Skin of body (tissue), 3 donors: ENCODE measurements at places on chromosomes 5 and 9. TPM values are rescaled to one million over a fixed set of nuclear protein-coding genes. Genes with fewer than 3 reads are reported as not detected.

The CDH18 gene
- total RNA-seq, result 16.5 TPM

- no peak for DNase-seq
Observed at GRCh38 chr5:76723906-76724305, 8.0 kb downstream of the F2R start.

The IFNA13 gene
- not detected for total RNA-seq

The TSSK1B gene
- total RNA-seq, result 0.10 TPM

DNA sequence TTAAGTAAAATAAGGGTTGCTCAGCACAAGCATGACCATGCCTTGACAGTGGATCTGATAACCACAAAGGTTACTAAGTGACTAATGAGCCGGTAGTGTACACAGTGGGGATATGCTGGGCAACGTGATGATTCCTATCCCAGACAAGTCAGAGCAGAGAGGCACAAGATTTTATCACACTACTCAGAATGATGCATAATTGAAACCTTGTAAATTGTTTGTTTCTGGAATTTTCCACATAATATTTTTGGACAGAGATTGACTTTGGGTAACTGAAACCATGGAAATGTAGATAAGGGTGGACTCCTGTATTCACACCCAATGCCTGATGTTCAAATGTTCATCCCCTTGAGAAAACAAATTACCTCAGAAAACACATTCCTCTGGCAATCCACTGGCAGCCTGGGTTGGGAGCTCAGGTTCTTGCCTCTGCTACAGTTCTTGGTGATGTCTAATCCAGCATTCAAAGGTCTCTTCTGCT is 16.2 kb upstream of the ERAP1 start:
- DNase-seq, result no peak

- no peak for DNase-seq
Observed at GRCh38 chr9:90641086-90641485, 1.5 kb downstream of the DIRAS2 start.

- no peak for DNase-seq
Observed at GRCh38 chr5:109448838-109449237, 39.1 kb upstream of the PJA2 start.

DNA sequence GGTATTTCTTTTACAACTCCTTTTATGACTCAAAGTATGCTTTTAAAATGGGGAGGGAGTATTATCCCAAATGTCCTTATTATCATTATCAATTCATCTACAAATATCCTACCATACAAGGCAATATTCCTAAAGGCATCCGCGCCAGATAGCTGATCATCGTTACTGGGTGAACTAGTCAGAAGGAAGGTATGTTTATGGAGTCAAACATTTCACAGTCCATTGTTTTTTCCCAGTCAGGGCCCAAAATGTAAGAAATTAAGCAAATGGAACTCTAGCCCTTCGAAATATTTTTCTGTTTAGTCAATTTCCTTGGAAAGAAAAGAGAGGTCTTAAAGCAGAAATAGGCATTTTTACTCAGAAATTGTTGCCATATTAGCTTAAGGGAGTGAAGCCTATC is 188.5 kb upstream of the CCNG1 start:
- DNase-seq, result no peak

DNA sequence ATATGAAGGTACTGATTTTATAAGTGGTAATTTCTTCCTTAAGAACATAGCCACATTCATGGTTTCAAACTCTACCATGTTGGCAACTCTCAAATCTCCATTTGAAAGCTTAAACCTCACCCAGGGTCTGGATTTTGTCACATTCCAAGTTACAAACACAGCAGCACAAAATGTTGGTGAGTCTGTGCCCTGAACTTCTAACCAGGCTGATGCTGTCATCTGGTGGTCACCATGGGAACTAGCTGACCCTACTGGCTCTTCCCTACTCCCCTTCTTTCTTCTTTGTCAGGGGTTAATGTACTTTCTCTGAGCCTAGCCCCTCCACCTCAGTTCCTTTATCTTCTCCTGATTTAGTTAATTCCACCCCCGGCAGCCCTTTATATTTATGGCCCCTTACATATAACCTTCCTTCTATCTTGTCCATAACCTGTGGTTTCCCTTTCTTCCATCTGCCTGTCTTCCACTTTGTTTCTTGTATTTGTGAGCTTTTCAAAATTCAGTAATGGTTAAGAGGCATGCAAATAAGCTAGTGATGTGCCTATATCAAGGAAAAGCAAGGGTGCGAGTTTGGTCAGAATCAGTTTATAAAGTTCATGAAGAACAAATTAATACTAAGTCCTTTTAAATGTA is 35.9 kb downstream of the TGFBR1 start:
- peak; percentile 58 for DNase-seq

The GTF3C5 gene
- 25.7 TPM for total RNA-seq

GRCh38 chr9:127124111-127124531 is 1.7 kb upstream of the ANGPTL2 start:
- DNase-seq, result no peak

- DNase-seq, result no peak
Observed at GRCh38 chr5:50963971-50964745, 297.7 kb downstream of the PARP8 start.

The KCNN2 gene
- total RNA-seq, result 3.5 TPM

DNA sequence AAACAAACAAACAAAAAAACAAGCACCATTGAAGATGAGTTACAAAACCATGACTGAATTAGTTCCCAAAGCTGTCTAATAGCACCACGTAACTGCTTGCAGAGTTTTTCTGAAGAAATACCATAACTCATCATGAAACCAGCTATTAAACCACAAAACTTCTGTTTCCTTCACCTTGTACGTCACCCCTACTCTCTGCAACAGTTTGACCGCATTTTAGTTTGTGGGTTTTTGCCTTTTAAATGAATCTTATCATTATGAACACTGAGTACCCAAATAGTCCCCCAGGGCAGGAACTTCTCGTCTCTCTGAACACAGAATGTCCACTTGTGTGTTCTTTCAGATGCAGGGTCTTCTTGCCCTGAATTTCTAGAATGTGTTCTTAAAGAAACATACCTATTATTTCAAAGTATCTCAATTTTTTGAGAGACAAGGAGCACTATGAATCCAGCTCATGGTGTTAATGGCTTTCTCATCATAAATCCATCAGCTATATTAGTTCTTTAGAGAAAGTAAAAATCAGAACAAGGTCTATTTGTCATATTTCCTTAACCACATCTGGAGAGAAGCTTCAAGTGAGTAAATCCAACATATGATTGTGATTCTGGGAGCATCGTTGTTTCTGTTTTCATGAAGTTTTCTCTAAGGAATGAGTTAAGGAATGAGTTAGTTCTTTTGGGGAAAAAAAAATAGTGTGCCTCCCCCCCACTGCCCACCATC is 210.6 kb downstream of the AUH start:
- DNase-seq, result peak; percentile 77

DNA sequence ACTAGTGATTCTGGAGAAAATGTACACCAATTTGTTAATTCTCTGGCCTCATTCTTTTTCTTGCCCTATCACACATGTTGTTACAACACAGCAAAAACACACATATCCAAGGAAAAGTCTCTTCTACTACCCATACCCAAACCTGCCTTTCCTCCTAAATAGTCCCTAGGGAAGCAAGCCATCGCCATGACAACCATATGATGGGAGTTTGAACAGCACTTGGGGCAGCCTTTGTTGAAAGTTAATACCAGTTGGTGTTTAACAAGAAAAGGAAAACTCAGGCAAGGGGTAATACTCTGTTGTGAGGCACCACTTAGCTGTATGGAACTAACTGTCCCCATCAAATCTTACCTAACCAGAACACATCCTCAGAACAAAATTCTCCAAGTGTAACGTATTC is 1.7 kb downstream of the TRPM3 start:
- no peak for DNase-seq

DNA sequence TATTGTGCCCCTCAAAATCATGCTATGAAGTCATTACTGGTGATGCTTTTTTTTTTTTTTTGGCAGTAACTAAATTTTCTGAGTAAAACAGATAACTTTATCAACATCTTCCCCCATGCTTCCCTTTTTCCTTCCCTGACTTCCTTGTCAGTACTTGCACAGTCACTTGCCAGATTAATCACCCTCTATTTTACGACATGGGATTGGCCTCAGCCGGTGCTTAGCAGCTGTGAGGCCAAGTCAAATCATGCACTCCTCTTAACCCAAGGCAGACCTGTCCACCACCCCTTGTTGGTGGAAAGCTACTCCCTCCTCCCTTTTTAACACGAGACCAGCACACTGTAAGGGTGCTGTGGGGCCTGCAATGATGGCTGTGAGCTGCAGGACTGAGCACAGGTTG is 118.0 kb upstream of the OTULINL start:
- DNase-seq, result no peak

DNA sequence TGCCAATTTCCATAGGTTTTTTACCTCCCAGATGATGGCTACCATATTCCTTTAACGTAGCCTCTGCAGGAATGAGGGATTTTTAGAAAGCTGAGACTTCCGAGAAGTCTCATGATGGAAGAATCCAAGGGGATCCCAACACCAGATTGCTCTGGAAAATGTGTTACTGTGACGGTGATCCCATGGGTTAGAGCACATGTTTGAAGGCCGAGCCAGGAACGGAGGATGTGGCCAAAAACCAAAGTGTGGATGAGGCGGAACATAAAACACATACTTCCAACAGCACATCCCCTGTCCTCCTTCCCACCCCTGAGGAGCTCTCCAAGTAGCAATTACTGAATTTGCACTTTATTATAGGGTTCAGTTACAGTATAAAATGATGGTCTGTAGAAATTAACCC is 82.6 kb downstream of the GPR21 start:
- no peak for DNase-seq

The ADCY2 gene
- 6.9 TPM for total RNA-seq

DNA sequence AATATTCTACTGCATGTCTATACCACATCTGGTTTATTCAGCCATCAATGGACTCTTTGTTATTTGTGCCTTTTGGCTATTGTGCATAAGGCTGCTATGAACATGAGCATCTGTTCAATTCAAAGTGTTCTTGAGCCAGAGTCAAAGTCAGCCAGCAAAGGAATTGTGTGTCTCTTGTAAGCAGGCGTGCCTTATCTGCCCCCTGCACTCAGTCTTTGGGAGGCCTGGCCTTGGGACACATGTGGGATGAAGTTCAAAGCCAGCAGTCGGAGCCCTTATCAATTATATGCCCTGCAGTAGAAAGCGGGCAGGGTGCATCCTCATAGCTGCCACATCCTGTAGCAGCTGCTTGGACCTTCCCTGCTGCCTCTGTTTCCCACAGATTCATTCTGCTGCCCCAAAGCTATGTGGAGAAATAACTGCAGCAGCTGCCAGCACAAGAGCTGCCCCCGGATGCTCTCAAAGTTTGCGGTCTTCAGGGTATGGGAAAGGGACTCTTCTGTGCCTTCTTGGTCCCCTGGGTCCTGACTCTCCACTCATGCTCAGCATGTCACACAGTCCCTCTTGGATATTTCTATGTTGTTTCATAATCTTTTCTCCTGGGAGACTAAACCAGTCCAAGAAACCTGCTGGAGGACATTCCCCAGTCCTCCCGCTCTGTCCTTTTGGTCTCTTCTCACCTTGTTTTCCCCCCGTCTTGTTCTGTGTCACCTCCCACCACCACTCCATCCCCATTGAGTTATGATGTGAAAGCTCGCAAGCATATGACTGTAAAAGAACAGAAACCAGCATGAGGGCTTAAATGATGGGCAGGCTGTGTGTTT is 35.9 kb downstream of the STOM start:
- DNase-seq, result no peak

- DNase-seq, result no peak
Observed at GRCh38 chr5:143231416-143231815, 172.1 kb downstream of the NR3C1 start.

GRCh38 chr5:59174248-59174844 is 591.5 kb downstream of the RAB3C start:
- peak; percentile 57 for DNase-seq

- no peak for DNase-seq
Observed at GRCh38 chr5:96093340-96093739, 131.7 kb upstream of the ELL2 start.

GRCh38 chr5:104111632-104112031 is 549.0 kb upstream of the NUDT12 start:
- DNase-seq, result no peak

GRCh38 chr9:132023419-132024180 is 56.1 kb downstream of the MED27 start:
- DNase-seq, result no peak

The SH3TC2 gene
- total RNA-seq, result 4.4 TPM

DNA sequence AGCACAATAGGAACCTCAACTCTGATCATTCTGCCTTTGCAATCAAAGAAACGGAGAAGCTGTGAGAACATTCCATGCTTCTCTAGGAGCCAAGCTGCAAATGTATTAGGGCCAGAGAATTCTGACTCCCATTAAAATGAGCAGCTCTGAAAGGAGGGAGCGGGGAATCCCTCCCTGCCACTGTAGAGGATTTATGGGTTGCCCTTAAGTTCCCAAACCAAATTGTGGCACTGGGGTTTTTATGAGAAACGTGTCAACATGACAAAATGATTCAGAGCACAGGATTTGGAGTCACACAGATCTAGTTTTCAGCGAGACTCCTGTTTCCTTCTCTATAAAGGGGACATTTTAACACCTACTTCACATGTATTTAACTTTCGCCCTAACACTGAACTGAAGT is 1.8 kb downstream of the IL6ST start:
- peak; percentile 70 for DNase-seq

The CCDC69 gene
- 7.0 TPM for total RNA-seq

- DNase-seq, result no peak
Observed at GRCh38 chr9:134707731-134708671, 66.4 kb downstream of the COL5A1 start.

- no peak for DNase-seq
Observed at GRCh38 chr9:81377320-81377719, 312.0 kb downstream of the TLE1 start.

The EQTN gene
- 1.4 TPM for total RNA-seq

GRCh38 chr5:423626-424261 is 19.2 kb upstream of the EXOC3 start:
- no peak for DNase-seq

DNA sequence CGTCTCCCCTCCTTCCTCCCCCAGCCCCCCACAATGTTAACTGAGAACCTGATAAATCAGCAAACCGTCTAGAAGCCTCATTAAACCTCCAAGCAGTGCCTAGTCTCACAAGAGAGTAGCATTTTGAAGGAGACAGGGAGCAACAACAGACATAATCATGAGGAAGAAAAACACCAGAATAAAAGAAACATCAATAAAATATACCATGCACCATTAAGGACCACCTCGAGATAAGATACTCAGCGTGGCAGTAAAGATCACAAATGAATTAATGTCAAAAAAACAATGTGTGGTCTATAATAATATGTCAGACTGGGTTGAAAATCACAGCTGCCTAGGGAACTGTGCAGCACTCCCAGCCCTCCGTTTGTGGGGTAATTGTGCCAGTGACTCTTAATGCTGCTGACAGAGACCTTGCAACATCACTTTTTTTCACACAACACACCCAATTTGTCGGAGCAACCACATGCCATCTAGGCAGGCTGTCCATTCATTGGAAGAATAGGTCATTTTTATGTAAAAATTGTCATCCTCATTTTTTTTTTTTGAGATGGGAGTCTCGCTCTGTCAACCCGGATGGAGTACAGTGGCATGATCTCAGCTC is 450.8 kb upstream of the WWC1 start:
- no peak for DNase-seq
